Large intestine (tissue), 12 donors: ENCODE measurements at places on chromosomes 3 and 15. TPM values are rescaled to one million over a fixed set of nuclear protein-coding genes. Genes with fewer than 3 reads are reported as not detected.

GATM gene
- 149 TPM for polyA plus RNA-seq

RUVBL1 gene
- 35.2 TPM for polyA plus RNA-seq

IQCF2 gene
- polyA plus RNA-seq = not detected

PP2D1 gene
- polyA plus RNA-seq = 0.39 TPM

ZNF662 gene
- 23.4 TPM for polyA plus RNA-seq

COL8A1 gene
- 6.6 TPM for polyA plus RNA-seq

DNA sequence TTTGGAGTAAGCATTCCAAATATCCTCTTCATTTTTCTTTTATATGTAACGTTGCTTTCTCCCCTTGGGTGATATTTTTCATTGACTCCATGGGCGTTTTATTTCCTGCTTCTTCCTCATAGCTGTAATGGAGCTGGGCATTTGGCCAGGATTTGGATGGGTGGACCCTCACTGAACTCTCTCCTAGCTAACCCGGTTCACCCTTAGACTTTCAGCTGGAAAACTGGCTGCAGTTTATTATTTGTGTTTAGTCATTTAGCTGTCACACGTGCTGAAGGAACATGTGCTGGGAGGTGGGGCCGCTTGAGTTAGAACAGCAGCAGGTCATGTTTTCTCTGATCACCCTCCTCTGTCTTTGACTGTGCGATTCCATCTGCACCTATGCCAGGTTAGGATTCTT, 407.6 kb downstream of the ZIC1 start:
- no peaks in the 10 kb centered on the region for H3K27me3 ChIP-seq
- H3K36me3 ChIP-seq = no peaks in the 10 kb centered on the region
- no peak overlapping the region for H3K27ac ChIP-seq
- H3K4me1 ChIP-seq = no peaks in the 10 kb centered on the region

- H3K4me1 ChIP-seq = peaks cover 8% of the 10 kb centered on the region
- no peaks in the 10 kb centered on the region for H3K27me3 ChIP-seq
- H3K27ac ChIP-seq = no peak overlapping the region
- no peak for DNase-seq
These were observed 1.5 kb upstream of the P2RY12 start for GRCh38 chr3:151386056-151386455.

DNA sequence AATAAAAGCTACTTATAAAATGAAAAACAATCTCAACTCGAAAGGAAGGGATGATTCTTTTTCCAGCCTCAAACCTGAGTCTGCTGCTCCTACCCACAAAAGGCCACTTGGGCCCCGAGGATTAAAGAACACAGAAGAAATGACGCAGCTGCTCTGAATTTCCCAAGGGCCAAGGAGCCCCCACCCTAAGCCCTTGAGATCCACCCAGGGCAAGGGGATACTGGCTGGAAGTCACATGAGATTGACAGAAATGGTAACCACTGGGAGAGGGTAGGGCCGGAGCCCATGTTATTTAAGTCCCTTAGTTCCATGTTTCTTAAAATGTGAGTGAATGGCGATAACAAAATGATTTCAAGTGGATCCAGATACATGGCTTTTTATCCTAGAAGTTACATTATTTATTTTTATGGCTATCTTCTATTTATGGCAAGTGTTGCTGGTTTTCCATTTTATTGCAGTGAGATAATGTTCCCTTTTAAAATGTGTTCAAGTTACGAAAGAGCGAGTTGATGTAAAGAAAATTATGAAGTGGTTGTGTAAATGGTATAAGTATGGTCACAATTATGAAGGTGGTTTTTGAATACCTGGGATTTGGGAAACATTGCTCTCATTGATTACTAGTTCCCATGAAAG, 16.8 kb downstream of the IGDCC4 start:
- H3K27me3 ChIP-seq = no peaks in the 10 kb centered on the region
- no peak overlapping the region for H3K27ac ChIP-seq
- no peaks in the 10 kb centered on the region for H3K36me3 ChIP-seq
- peaks cover 7% of the 10 kb centered on the region for H3K4me1 ChIP-seq
- no peak overlapping the region for H3K4me3 ChIP-seq

DNA sequence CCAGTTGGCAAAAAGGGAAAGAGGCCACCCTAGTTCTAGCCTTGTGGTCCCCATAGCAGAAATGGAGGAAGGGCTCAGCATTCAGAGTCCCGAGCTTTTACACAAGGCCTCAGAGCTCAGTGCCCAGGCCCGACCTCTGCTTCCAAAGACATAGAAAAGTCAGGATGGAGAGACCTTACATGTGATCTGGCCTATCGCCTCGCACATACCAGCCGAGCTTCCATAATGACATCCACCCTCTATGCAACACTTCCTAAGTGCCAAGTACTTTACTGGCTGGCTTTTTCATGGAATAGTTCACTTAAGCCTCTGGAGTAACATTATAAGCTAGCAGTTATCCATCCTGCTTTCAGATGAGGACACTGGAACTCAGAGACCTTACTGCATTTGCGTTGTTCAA, 275.9 kb downstream of the FAM43A start:
- no peaks in the 10 kb centered on the region for H3K27me3 ChIP-seq
- H3K27ac ChIP-seq = no peak overlapping the region
- no peak overlapping the region for H3K4me3 ChIP-seq

- peaks cover 4% of the 10 kb centered on the region for H3K36me3 ChIP-seq
- no peak overlapping the region for H3K27ac ChIP-seq
- H3K4me1 ChIP-seq = no peaks in the 10 kb centered on the region
- no peak overlapping the region for H3K4me3 ChIP-seq
These were observed 55.6 kb downstream of the PLXNA1 start for GRCh38 chr3:127038466-127038865.

GRCh38 chr3:47950453-47951169, 65.6 kb downstream of the MAP4 start:
- H3K4me1 ChIP-seq = peaks cover 3% of the 10 kb centered on the region
- no peaks in the 10 kb centered on the region for H3K36me3 ChIP-seq
- no peak overlapping the region for H3K4me3 ChIP-seq
- DNase-seq = no peak
- no peaks in the 10 kb centered on the region for H3K27me3 ChIP-seq

DNA sequence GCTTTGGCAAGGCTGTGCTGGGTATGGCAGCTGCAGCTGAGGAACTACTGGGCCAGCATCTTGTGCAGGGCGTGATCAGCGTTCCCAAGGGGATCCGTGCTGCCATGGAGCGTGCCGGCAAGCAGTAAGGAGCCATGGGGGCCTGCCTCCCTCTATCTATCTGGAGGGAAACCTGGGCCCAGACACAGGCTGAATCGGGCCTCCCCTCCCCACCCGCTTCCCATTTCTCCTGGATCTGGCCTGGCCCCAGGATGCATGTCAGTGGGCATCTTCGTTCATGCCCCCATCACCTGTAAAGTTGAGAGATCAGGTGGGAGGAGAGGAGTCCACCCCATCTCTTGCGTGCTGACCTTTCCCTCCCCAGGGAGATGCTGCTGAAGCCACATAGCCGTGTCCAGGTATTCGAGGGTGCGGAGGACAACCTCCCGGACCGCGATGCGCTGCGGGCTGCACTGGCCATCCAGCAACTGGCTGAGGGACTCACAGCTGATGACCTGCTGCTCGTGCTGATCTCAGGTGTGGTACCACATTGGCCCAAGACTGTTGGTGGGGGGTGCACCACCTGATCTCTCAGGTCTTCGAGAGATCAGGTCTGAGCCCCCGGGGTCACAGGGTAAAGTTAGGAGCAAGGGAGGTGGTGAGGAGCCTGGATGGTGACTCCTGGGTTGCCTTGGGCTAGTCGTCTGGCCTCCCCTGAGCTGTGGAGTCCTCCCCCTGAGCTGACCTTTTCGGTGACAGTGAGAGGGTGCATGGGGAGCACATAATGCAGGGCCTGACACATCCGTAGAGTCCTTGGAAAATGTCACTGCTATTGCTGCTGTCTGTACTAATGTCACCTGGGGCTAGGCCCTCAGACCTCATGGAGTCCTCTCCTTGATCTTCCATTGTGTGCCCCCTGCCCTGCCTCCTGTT, 3.2 kb downstream of the GLYCTK start:
- peak overlapping the region; percentile 97 for H3K27ac ChIP-seq
- H3K4me1 ChIP-seq = peaks cover 40% of the 10 kb centered on the region
- peaks cover 41% of the 10 kb centered on the region for H3K36me3 ChIP-seq
- peak overlapping the region; percentile 63 for H3K4me3 ChIP-seq
- peak; percentile 20 for DNase-seq

- H3K4me3 ChIP-seq = no peak overlapping the region
- no peak for DNase-seq
- H3K27me3 ChIP-seq = no peaks in the 10 kb centered on the region
- H3K4me1 ChIP-seq = no peaks in the 10 kb centered on the region
- no peak overlapping the region for H3K27ac ChIP-seq
These were observed 38.5 kb upstream of the TNFAIP8L3 start for GRCh38 chr15:51133140-51133765.

DNA sequence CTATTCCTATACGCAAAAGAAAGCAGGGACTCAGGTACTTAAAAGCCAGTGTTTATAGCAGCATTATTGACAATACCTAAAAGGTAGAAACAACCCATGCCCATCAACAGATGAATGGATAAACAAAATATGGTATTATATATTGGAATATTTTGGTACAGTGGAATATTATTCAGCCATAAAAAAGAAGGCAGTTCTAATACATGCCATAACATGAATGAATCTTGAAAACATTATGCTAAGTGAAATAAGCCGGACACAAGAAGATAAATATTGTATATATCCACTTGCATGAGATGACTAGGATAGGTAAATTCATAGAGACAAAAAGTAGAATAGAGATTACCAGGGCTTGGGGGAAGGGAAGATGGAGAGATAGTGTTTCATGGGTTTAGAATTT, 9.2 kb downstream of the FNDC3B start:
- H3K4me3 ChIP-seq = no peak overlapping the region
- peaks cover 9% of the 10 kb centered on the region for H3K36me3 ChIP-seq
- no peaks in the 10 kb centered on the region for H3K27me3 ChIP-seq
- DNase-seq = no peak
- no peak overlapping the region for H3K27ac ChIP-seq

DNA sequence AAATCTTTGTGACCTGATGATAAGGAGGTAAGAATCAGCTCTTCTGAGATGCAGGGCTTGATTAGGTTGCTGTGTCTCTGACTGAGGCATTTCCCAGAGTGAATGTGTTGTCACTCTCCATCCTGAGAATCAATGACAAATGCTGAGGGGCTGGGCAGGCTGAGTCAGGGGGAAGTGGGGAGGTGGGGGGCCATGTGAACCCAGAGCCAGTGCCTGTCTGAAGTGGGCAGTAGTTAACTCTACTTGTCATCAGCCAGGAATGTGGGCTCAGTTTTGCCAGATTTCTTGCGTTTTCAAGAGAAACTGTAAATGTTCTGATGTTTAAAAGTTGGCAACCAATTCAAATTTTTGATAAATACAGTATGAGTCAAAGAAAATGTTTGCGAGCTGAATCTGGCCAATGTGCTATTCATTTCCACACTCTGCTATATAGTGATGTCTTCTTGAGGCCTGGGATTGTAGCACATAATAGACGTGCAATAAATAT, 3.1 kb upstream of the BNC1 start:
- peaks cover 5% of the 10 kb centered on the region for H3K4me1 ChIP-seq
- DNase-seq = no peak
- H3K27ac ChIP-seq = no peak overlapping the region
- no peaks in the 10 kb centered on the region for H3K36me3 ChIP-seq

DNA sequence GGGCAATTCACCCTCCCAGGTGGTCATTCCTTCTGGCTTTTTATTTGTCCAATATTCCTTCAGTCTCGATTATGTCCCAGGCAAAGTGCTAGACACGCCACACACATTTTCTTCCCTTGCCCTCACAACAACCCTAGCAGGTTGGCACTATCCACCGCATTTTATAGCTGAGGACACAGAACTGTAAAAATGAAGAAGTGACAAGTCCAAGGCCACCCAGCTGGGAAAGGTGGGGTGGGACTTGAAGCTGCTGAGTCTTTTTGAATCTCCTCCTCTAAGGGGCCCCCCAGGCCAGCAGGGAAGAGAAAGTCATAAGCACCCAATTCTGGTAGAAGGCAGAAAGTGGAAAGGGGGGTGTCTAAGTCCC, 60.6 kb downstream of the CEMIP start:
- no peaks in the 10 kb centered on the region for H3K36me3 ChIP-seq
- H3K4me3 ChIP-seq = no peak overlapping the region
- no peak for DNase-seq

- no peak for DNase-seq
- peaks cover 7% of the 10 kb centered on the region for H3K36me3 ChIP-seq
- no peak overlapping the region for H3K27ac ChIP-seq
These were observed 6.4 kb downstream of the MAP6D1 start for GRCh38 chr3:183818706-183819624.

DNA sequence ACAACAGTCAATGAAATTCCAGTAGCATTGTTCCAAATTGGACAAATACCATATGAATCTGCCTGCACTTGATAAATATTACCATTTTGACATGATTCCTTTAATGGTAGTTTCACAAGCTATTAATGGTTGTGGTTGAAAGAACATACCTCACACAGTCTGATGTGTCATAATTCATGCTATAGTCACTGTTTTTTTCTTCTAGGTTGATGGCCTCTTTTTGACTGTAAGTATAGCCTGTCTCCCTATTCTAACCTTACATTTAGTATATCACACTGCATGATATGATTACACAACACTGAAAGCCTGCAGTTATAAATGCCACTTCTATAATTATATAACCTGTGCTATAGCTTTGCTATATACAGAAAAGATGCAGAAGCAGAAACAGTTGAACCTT, 834.1 kb downstream of the NSUN3 start:
- DNase-seq = no peak
- no peaks in the 10 kb centered on the region for H3K27me3 ChIP-seq
- no peaks in the 10 kb centered on the region for H3K36me3 ChIP-seq
- H3K4me3 ChIP-seq = no peak overlapping the region
- no peak overlapping the region for H3K27ac ChIP-seq

DNA sequence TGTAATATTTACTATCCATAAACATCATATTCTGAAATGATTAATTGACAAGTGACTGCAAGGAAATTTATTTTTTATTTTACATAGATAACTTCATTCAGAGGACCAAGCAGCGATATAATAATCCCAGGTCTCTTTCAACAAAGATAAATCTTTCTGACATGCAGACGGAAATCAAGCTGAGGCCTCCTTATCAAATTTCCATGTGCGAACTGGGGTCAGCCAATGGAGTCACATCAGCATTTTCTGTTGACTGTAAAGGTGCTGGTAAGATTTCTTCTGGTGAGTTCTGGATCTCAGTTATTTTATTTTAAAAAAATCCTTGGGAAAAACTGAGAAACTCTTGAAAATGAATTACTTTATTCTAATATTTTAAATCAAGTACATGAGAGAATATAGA, 23.3 kb downstream of the SEC22A start:
- H3K27ac ChIP-seq = no peak overlapping the region
- H3K27me3 ChIP-seq = no peaks in the 10 kb centered on the region
- no peak for DNase-seq
- peaks cover 11% of the 10 kb centered on the region for H3K36me3 ChIP-seq

GRCh38 chr15:90994059-90994416, 297 bp downstream of the PRC1 start:
- H3K27ac ChIP-seq = peak overlapping the region; percentile 55
- H3K4me3 ChIP-seq = peak overlapping the region; percentile 83
- H3K4me1 ChIP-seq = peaks cover 3% of the 10 kb centered on the region
- peaks cover 11% of the 10 kb centered on the region for H3K36me3 ChIP-seq

DNA sequence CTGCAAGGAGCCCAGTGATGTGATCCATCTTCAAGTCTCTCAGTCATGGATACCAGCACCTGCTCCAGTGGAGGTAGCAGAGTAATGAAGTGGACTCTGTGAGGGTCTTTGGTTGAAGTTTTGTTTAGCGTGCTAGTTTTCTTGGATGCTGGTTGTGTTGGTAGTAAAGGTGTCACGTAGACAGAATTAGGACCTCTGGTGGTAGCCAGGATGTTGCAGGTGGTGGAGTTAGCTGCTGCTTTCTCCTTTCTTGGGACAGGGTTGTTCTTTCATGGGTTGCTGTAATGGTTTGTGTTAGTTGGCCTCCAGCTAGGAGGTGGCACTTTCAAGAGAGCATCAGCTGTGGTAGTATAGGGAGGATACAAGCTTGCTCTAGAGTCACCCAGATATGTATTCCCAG, 125.2 kb downstream of the ANXA2 start:
- DNase-seq = no peak
- H3K27me3 ChIP-seq = no peaks in the 10 kb centered on the region
- H3K27ac ChIP-seq = no peak overlapping the region
- H3K4me3 ChIP-seq = no peak overlapping the region
- no peaks in the 10 kb centered on the region for H3K4me1 ChIP-seq
